Mesothelial cell of epicardium (in vitro differentiated cells): ENCODE measurements at places on chromosomes 16 and 17.

DNA sequence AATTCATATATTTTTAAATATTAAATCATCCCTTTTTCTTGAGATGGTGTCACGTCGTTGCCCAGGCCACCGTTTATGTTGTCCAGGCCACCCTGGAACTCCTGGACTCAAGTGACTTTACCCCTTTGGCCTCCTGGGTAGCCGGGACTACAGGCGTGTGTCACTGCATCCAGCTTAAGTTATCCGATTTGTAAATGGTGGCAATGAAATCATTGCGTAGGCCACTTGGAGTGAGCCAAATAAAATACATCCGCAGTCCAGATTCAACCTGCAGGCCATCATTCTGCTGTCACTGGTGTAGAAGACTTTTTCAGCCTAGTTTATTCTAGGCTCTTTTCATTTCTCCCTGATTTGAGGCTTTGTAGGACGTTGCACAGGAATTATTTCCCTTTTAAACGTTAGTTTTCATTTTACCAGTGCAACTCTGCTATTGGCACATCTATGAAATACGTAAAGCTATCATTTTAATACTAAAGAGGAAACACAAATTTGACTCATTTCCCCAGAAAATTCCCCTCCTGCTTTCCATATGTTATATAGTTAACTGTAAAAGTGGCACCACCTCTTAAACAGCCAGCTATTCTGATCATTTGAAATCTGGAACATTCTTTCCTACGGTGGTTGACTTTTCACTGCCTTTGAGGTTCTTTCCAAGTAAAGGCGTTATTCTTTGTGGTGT lies 449.8 kb downstream of the MAF start:
- no peak for DNase-seq

DNA sequence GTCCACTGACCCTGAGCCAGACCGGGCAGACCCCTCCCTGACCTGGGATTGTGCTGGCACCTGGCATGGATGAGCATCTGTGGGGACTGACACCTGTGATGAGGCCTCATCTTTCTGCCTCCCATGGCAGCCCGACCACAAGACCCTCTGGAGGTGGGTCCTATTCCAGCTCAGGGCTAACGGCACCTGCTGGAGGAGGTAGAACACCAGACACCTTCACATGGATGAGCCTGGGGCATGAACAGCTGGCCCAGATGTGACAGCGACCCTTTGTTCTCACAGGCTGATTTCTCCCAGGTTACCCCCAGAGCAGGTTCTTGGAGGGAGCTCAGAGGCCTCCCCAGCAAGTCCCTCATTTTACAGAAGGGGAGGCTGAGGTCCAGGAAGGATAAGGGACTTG lies 46.4 kb upstream of the PIK3R6 start:
- DNase-seq, result no peak

DNA sequence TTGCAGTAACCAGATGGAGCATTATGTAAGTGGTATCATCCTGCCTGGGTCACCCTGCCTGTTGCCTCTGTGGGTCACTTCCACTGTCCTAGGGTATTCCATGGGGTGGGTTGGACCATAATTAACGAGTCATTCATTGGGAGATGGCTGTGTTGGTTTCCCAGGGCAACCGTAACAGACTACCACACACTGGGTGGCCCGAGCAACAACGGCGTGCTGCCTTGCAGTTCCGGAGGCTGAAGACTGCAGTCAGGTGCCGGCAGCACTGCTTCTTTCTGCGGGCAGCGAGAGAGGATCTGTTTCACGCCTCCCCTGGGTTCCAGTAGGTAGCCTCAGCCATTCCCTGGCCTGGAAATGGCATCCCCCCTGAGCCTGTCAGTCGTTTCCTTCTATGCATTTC lies 28.9 kb upstream of the CMIP start:
- no peak for DNase-seq

DNA sequence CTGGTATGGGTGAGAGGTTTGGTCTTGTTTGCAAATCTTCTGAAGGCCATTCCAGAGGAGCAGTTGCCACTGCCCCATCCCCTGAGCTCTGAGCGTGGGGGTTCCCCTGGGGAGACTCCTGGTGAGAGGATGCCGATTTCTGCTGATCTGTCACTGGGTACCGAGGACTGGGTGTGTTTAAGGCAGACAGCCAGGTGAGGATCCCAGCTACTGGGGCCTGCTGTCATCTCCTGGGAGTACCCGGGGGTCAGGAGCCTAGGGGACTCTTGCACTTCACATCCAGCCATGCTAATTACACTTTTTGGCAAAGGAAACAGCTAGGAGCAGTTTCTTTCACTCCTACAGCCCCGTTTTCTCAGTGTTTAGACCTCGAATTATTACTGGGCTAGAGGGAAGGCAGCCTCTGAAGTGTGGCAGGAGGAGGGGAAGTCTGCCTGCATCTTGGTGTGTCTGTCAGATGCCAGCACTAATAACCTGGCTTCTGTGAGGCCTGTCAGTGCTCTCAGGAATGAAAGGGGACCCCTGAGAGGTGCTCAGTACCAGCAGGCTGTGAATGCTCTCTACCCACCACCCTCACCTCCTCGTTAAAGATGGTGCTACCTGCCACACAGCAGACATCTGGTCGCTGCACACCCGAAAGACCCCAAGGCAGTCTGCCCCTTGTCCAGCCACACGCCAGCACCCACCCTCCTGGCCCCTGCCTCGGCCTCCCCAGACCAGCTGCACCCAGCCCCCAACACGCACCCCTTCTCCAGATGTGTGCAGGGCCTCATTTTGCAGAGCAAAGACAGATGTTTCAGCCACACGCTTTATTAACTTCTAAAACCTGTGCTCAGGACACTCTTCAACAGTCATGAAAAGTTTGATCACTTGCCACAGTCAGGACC lies 43.2 kb downstream of the SNX20 start:
- no peak for DNase-seq

DNA sequence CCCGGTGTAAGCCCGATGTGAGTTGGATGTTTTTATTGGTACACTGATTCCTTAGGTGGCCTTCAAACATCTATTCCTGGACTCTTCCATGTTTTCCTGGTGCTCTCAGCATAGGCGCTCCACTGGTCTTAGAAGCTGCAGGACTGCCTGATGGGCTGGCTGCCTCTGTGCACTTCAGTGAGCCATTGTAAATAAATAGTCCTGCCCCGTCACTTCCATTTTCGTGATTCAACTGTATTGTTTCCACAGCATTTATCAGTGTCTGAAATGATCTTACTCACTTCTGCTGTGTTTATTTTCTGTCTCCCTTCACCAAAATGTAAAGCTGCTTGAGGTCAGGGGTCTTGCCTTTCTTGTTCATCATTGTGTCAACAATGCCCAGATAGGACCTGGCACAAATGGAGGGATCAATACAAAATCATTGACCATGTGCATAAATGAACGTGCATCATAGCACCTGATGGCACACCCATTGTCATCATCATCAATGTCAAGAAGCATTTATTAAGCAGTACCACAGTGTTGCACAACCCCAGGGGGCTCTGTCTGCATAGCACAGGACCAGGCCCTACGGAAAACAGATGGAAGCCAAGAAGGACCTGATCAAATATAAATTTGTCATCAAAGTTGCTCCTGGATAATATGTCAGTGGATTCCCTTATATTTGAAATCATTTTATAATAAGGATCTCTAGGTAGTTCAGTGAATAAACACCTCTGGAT lies 66.6 kb upstream of the CPHXL start:
- DNase-seq, result no peak

- DNase-seq, result no peak
Observed at GRCh38 chr16:55421226-55421625, 57.8 kb upstream of the MMP2 start.

GRCh38 chr16:56300242-56300623 lies 108.9 kb downstream of the GNAO1 start:
- DNase-seq, result no peak
